ENCODE measurements at places on chromosomes 13 and 19.

DNA sequence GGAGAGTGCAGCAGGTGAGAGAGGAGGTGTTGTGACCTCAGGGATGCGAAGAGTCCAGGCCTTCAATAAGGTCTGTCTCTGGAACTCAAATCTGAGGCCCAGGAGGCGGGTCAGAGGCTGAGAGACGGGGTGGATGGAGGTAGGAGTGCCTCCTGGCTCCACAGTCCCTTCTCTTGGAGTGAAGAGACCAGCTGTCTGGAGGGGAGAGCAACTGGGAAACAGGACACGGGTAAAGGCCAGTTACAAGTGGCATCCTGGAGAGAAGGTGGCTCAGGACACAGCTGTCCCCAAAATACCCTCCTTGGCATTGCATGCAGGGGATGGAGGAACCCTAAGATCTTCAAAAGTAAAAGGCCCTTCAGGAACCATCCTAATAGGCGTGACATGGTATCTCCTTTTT, 19.2 kb downstream of the PDE4A start:
- DNase-seq, result no peak

DNA sequence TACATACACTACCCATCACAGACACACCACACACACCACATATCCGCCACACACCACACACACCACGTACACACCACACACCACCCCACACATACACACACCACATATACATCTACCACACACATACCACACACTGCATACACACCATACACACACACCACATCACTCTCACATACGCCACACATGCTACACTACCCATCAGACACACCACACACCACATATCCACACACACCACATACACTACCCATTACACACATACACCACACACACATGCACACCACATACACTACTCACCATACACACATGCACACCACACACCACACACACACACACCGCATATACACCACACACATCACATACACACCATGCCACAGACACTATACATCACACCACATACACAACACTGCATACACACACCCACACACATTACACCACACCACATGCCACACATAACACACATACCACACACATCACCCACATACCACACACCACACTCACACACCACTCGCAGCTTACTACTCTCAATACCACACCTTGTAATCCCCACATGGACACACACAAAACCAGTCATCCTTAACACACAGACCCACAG, 9.5 kb downstream of the ERFL start:
- DNase-seq, result no peak

GRCh38 chr19:23547816-23548430, 139.1 kb downstream of the ZNF675 start:
- no peak for DNase-seq

GRCh38 chr13:111076155-111077013, 38.7 kb upstream of the ARHGEF7 start:
- DNase-seq, result peak; percentile 57

GRCh38 chr19:40466219-40466984, 399 bp upstream of the SPTBN4 start:
- DNase-seq, result no peak

- DNase-seq, result no peak
These were observed 13.1 kb upstream of the CEACAM19 start for GRCh38 chr19:44658069-44658733.

DNA sequence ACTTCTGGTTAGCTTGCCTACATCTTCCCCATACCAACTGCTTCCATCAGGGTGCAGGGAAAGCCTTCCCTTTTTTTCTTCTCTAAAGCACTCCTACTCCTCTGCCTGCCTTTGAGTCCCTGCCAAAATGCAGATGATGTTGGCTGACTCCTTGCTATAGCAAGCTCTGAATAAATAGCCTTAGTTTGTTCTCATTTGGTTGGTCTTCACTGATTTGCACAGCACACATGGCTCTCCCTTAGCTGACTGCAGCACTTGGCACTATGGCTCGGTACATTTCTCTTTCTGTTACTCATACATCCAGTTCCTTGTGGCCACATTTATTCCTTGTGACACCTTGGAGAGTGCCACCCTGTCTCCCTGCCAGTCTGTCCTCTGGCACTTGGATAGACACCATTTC, 249.8 kb downstream of the DCLK1 start:
- DNase-seq, result no peak

DNA sequence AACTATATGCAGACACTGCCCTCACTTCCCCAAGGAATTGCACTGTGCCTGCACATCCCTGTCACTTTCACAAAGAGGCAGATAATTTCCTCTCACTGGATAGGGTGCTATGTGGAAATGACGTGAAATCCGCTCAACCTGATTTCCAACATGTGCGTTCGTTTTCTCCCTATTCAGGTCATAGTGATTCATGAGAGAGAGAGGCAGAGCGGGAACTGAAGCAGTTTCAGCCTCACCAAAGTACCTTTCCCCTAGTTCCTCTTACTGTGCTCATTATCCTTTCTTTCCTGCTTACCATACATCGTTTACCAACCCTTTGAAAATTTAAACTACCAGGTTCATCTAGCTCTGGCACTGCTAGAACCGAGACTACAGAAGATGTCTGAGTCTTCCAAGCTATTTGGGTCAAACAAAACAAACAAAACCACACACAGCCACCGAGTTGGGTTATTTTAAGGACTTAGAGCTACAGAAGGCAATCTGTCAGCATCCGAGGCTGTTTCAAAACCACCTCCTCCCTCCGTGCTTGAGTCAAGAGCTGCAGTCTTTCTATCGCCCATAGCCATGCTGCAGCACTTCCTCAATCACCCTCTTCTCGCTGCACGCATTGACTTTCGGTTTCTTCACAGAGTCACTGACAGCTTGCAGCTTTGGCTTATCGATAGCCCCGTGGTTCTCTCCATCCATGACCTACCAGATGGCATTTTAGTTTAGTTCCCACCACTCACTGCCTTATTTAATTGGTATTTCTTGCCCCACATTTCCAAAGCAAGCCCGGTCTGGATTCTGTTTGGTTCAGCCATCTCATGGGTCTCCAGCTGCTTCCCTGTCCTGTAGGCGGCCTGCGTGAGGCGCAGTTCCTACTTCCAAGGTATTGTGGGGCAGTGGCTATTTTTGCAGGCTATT, 1395.8 kb downstream of the EFNB2 start:
- DNase-seq, result no peak

- DNase-seq, result no peak
These were observed 106.4 kb upstream of the EDNRB start for GRCh38 chr13:78024996-78025395.

- no peak for DNase-seq
These were observed 64.0 kb downstream of the ALOX5AP start for GRCh38 chr13:30799356-30799824.

DNA sequence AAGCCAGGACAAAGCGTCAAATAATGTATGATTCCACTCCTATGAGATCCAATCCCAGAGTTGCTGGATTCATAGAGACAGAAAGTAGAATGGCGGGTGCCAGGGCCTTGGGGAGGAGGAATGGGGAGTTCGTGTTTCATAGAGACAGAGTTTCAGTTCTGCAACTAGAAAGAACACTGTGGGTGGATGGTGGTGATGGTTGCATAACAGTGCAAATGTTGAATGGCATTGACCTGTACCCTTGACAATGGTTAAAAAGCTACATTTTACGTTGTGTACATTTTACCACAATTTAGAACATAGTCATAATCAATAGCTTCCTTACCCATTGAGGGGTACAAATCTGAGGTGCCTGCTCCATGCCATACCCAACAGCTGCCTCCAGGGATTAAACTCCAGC, 33.4 kb downstream of the MBD3L2B start:
- DNase-seq, result no peak

GRCh38 chr13:83622422-83622784, 259.9 kb downstream of the SLITRK1 start:
- no peak for DNase-seq

GRCh38 chr19:19056636-19057275, 7.0 kb upstream of the SLC25A42 start:
- DNase-seq, result no peak

- DNase-seq, result no peak
These were observed 388.0 kb downstream of the LMO7 start for GRCh38 chr13:76024151-76024550.

- DNase-seq, result peak; percentile 53
These were observed 178.9 kb downstream of the COL4A1 start for GRCh38 chr13:110127986-110128511.

DNA sequence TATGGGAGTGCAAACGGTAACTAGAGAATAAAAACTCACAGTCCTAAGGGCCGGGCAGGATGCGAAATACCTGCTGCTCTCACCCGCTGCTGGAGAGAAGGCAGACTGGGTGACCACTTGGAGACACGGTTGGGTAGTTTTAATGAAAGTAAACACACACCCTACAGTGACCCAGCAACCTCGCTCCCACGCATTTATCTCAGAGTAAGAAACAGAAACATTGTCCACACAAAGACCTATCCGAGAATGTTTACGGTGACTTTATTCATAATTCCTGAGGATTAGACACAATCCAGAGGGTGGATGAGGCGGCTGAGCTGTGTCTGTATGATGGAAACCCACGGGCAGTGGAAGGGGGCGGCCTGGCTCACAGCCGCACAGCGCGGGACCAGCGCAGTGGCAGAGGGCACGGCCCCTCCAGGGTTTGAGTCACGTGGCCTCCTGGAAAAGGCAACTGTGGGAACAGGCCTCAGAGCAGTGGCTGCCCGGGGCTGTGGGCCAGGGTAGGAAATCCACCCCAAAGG, 73.5 kb upstream of the C13orf46 start:
- DNase-seq, result no peak

DNA sequence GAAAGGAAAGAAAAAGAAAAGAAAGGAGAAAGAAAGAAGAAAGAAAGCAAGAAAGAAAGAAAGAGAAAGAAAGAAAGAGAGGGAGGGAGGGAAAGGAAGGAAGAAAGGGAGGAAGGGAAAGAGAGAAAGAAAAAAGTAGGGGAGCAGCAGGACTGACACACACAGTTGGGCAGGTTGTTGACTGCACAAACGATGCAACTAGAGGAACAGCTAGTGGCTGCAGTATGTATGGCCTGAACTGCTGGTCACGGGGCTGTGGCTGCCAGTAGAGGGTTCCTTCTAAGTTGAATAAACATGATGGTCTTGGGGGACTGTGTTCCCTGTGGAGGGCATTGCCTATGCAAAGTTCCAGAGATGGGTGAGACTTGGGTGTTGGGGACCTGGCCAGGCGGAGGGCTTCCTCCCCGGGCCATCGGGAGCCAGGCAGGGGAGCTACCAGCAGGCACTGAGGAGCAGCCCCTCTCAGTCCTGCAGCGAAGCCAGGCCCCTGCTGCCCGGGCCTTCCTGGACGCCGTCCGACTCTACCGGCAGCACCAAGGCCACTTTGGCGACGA, 16.7 kb upstream of the COLGALT1 start:
- DNase-seq, result no peak

DNA sequence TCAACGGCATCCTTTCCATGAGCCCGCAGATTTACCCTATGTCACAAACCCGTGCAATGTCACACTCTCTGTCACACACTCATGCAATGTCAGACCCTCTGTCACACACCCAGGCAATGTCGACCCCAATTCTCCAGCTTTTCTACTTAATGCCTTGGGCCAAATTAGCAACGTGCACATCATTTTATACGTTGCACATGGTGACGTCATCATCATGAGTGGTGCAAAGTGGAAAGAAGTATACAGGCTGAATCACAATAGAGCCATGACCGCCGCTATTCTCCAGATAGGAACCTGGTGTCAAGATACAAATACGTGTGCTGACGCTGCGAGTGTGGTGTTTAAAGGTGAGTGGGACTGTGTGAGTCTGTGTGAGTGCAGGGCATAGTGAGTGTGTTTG, 21.7 kb upstream of the ZNF845 start:
- no peak for DNase-seq

All from esophagus muscularis mucosa (tissue), 4 donors.